Neural progenitor cell (in vitro differentiated cells): ENCODE measurements at places on chromosomes 5 and 9. TPM values are rescaled to one million over a fixed set of nuclear protein-coding genes. Genes with fewer than 3 reads are reported as not detected.

The VAV2 gene
- total RNA-seq = 12.9 and 19.0 TPM in 2 replicates

The NME5 gene
- 6.7 and 8.0 TPM in 2 replicates for total RNA-seq

DNA sequence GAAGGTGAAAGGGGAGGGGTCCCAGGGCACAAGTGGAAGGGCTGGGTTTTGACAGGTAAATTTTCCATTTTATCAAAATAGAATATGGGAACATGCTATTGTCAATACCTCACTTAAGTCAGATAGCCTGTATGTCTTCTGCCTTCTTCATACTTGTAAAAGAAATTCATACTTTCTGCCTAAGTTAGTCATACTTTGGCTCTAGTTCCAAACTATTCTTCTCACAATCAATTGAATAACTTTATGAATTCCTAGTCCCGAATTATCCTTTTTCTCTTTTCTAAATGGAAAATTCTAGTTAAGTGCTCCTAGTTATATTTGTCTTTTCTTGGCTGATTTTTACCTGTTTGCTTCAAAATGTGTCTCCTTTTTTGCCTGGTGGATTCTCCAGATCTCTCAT lies 271.4 kb downstream of the CSNK1G3 start:
- H3K36me3 ChIP-seq = no peaks in the 10 kb centered on the region
- H3K4me3 ChIP-seq = no peak overlapping the region
- no peak for DNase-seq
- no peak overlapping the region for H3K27ac ChIP-seq
- no peaks in the 10 kb centered on the region for H3K27me3 ChIP-seq

The PCDHB5 gene
- 11.9 and 15.2 TPM in 2 replicates for total RNA-seq

The HAUS6 gene
- total RNA-seq = 40.7 and 61.2 TPM in 2 replicates

DNA sequence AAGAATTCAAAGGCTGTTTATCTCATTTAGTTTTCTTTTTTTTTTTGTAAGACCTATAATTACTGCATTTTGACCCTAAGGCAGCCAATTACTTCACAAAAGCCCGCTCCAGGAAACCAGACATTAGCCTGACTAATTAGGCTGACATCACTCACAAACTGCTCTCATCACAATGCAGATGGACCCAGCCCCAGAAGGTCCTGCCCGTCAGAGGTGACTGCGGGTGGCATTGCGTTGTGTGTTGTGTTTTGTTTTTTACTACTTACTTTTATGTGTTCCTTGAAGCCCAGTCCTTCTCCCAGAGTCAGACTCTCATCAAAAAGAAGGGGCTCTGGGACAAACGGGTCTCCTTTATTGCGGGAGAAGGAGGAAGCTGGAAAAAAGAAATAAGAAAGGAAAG lies 172.2 kb downstream of the HSD17B3 start:
- no peaks in the 10 kb centered on the region for H3K36me3 ChIP-seq
- H3K27me3 ChIP-seq = peaks cover 31% of the 10 kb centered on the region
- peak; percentile 90 for DNase-seq
- peaks cover 36% of the 10 kb centered on the region for H3K4me1 ChIP-seq

DNA sequence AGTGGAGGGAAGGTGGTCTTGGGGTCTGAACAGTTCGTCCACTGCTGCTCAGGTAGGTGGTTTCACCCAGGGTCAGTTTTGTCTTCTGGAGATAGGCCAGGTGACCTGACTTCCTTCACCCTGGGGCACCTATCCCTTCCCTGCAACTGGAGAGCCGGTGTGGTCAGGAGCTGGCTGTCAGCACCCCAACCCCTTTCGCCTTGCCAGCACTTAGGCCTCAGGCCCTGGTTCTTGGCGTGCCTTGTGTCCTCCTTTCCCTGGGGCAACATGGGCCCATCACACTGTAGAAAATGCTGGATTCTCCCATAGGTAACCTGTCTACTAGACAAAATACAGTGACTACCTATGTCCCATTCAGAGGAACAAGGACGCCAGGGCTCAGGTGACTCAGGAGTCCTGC lies 13.1 kb downstream of the PROP1 start:
- no peak overlapping the region for H3K4me3 ChIP-seq
- H3K36me3 ChIP-seq = no peaks in the 10 kb centered on the region
- no peaks in the 10 kb centered on the region for H3K27me3 ChIP-seq
- H3K4me1 ChIP-seq = no peaks in the 10 kb centered on the region
- no peak for DNase-seq

DNA sequence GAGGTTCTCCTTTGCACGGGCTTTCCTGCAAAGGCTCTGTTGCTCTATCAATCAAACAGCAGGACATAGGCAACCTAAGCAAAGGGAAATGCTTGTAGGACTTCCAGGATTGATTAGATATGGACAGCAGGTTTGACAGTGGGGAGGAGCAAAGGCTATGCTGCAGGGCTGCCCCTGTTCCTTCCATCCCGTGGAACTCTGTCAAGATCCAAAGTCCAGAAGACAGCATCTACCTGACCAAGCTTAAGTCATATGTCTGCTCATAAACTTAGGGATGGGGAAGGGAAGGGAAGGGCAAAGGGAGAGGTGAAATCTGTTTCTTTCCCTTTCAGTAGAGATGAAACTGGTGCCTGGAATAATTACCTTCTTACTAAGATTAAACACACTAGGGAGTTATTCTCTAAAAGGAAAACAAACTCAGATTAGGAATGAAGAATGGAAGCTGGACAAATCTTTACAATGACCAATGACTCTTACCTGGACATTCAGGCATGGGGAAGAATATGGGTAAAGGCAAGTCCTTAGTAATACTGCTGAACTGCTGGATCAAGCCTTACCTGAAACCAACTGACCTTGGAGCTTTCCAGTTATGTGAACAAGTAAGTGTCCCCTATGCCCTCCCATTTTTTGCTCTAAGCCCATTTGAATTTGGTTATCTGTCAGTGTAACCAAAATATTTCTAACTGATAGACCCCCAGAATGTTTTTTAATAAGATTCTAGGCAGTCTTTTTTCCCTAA lies 8.4 kb upstream of the ACOT12 start:
- peaks cover 5% of the 10 kb centered on the region for H3K4me1 ChIP-seq
- H3K27ac ChIP-seq = no peak overlapping the region
- DNase-seq = no peak
- H3K36me3 ChIP-seq = no peaks in the 10 kb centered on the region
- no peak overlapping the region for H3K4me3 ChIP-seq

DNA sequence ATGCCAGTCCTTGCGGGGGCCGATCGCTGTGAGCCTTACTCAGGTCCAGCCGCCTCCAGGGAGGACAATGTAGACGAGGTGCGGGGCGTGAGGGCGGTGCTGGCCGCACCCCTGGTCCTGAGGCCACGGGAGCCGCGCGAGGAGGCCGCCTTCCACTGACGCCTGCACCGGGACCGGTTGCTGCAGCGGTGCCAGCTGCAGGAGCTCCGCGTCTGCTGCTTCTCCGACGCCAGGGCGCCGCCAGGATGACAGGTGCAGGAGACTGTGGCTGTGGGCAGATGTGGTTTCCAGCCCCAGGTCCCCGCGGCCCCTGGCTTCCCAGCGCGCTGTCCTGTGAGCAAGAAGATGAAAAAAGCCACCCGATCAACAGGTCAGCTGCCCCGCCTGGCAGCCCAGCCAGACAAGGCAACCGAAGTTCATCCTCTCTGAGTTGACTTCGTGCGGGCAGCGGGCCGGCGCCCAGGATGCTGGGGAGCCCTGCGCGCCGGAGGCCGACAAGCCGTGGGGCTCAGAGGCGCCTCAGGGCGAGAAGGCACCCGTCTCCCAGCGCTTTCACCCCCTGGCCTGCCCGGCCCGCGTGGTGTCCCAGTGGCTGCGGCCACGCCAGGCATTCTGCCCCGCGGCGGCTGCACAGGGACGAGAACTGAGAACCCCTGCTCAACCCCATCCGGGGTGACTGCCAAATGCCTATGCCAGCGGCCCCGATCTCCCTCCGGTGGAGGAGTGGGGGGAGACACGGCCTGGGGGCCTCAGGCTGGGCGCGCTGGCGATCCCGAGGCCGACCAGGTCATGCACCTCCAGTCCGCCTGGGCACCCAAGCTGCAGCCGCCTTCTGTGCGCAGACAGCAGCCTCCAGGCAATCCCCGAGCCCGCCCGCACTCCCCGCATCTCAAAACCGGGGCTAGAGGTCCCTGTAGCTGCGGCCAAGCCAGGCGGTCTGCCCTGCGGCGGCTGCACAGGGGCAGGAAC lies 43.4 kb upstream of the BICD2 start:
- peak overlapping the region; percentile 39 for H3K4me3 ChIP-seq
- DNase-seq = peak; percentile 36
- H3K4me1 ChIP-seq = no peaks in the 10 kb centered on the region
- no peak overlapping the region for H3K27ac ChIP-seq
- peaks cover 100% of the 10 kb centered on the region for H3K27me3 ChIP-seq
- no peaks in the 10 kb centered on the region for H3K36me3 ChIP-seq

DNA sequence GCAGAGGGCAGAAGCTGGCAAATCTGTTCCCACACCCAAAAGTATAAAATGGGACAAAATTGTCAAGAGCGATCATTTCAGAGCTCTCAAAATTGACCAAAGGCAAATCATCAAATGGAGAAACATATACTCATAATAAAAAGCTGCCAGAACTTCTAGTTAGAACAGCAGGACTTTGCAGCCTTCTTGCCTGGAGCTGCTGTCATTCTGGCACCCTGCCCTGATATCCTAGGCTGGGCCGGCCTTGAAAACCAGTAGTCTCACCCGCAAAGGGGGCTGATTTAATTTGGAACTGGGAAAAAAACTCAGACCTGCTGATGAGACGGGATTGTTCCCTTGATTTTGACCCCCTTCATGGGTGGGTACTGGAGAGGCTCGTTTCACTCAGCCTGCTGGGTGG lies 18.5 kb downstream of the OR2V1 start:
- no peak overlapping the region for H3K27ac ChIP-seq
- no peaks in the 10 kb centered on the region for H3K36me3 ChIP-seq
- H3K27me3 ChIP-seq = peaks cover 90% of the 10 kb centered on the region
- no peak for DNase-seq

- H3K27me3 ChIP-seq = no peaks in the 10 kb centered on the region
- no peak for DNase-seq
- H3K36me3 ChIP-seq = no peaks in the 10 kb centered on the region
- no peak overlapping the region for H3K4me3 ChIP-seq
- H3K27ac ChIP-seq = no peak overlapping the region
- no peaks in the 10 kb centered on the region for H3K4me1 ChIP-seq
Observed at GRCh38 chr9:122028089-122028488, 65.0 kb downstream of the TTLL11 start.

DNA sequence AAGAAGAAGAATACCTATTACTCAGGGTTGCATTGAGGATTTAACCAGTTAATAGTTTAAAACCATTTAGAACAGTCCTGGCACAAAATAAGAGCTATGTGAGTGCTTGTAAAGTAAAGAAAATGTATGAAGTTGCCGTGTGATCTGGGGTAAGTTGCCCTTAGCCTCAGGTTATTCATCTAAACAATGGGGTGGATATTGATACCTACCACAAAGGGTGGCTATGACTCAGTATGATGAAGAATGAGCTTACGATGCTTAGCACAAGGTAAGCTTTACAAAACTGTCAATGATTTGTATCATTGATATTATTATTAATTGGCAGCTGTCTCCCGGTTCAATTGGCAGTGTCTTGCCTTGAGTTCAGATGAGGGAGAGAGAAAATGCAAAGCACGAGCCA lies 149.4 kb upstream of the PITX1 start:
- peaks cover 7% of the 10 kb centered on the region for H3K4me1 ChIP-seq
- no peak for DNase-seq
- no peaks in the 10 kb centered on the region for H3K36me3 ChIP-seq
- no peak overlapping the region for H3K27ac ChIP-seq

- no peak overlapping the region for H3K27ac ChIP-seq
- no peaks in the 10 kb centered on the region for H3K4me1 ChIP-seq
- H3K27me3 ChIP-seq = no peaks in the 10 kb centered on the region
- no peak for DNase-seq
- no peaks in the 10 kb centered on the region for H3K36me3 ChIP-seq
Observed at GRCh38 chr5:157159209-157159751, 6.8 kb downstream of the GARIN3 start.

The SLC4A9 gene
- total RNA-seq = not detected in 2 replicates

The SLC25A2 gene
- total RNA-seq = 0.22 and 0.96 TPM in 2 replicates

GRCh38 chr9:135978642-135979546 lies 17.7 kb upstream of the UBAC1 start:
- no peaks in the 10 kb centered on the region for H3K36me3 ChIP-seq
- H3K4me3 ChIP-seq = no peak overlapping the region
- no peak for DNase-seq

The CER1 gene
- 0.11 TPM in 1 of 2 replicates, not detected in the other for total RNA-seq

The SYK gene
- not detected in 2 replicates for total RNA-seq

DNA sequence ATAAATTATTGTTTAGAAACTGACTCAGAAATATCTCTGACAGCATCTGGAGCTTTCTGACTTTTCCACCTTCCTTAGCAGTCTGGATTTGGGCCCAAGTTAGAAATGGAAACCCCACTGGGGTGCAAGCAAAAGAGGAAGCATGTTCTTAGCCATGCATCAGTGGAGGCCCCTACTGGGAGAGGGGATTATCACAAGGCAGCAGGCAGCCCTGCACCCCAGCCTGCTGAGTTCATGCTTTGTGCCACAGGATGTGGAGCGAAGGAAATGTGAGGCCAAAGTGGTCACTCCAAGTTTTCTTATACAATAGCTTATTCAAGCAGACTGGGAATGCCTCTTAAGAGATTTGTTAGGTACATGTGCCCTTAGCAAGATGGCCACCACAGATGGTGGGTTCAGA lies 146.5 kb upstream of the TLX3 start:
- no peak overlapping the region for H3K4me3 ChIP-seq
- H3K27me3 ChIP-seq = no peaks in the 10 kb centered on the region
- no peaks in the 10 kb centered on the region for H3K36me3 ChIP-seq
- peak overlapping the region; percentile 33 for H3K27ac ChIP-seq

The GBGT1 gene
- 2.0 and 3.0 TPM in 2 replicates for total RNA-seq

- H3K27ac ChIP-seq = peak overlapping the region; percentile 87
- no peak for DNase-seq
- no peak overlapping the region for H3K4me3 ChIP-seq
- H3K4me1 ChIP-seq = peaks cover 17% of the 10 kb centered on the region
- no peaks in the 10 kb centered on the region for H3K36me3 ChIP-seq
- H3K27me3 ChIP-seq = no peaks in the 10 kb centered on the region
Observed at GRCh38 chr9:134433909-134434882, 107.9 kb downstream of the RXRA start.

The ARHGEF39 gene
- 13.2 and 31.9 TPM in 2 replicates for total RNA-seq
